CD4-positive, alpha-beta T cell (primary cell): ENCODE measurements at places on chromosomes 5 and 9.

GRCh38 chr9:38423973-38424843 lies at the start of gene IGFBPL1:
Gene IGFBPL1, minus strand, starts transcription at chr9:38424454. Its CDS starts 30 bp downstream, at chr9:38424424.
- H3K27me3 ChIP-seq: peaks cover 24% of the 10 kb centered on the region
- no peak within 1 kb of the TSS for H3K4me3 ChIP-seq
- peaks cover 3% of the 10 kb centered on the region for H3K4me1 ChIP-seq
- no peak for DNase-seq
- H3K36me3 ChIP-seq: no peaks in the 10 kb centered on the region
- no peak within 1 kb of the TSS for H3K27ac ChIP-seq

GRCh38 chr5:372556-372995 lies 51.1 kb downstream of the AHRR start:
- DNase-seq: no peak
- peaks cover 28% of the 10 kb centered on the region for H3K4me1 ChIP-seq
- H3K27ac ChIP-seq: no peak overlapping the region
- H3K36me3 ChIP-seq: no peaks in the 10 kb centered on the region

DNA sequence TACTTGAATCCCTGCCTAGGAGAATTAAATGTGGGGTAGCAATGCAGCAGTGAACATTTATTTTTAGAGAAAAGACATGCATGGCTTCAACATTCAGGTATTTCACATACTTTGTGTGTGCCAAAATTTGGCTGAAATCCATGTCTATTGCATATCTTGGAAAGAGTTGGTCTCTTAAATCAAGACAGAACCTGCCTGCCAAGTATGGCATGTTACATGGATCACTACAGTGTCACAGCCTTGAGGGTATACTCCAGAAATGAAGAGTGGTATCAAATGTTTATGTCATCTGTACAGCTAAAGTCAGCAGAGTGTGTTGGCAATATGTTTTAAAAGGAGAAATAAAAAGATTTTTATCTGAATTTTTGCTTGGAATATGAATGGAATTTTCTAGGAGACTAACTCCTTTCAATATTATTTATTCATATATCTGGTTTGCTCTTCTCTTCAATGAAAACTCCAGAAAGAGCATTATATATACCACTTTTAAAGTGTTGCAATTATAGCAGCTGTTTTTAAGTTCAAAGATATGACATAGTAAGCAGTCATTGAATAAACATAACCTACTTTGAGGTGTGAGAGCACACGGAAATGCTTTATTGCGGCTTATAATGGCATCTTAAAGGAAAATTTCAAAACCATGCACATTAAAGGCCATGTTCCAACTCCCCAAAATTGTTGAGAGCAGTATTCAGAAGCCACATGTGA lies 95.4 kb upstream of the MINAR2 start:
- H3K27ac ChIP-seq: no peak overlapping the region
- no peaks in the 10 kb centered on the region for H3K4me1 ChIP-seq
- no peak for DNase-seq
- H3K27me3 ChIP-seq: no peaks in the 10 kb centered on the region

DNA sequence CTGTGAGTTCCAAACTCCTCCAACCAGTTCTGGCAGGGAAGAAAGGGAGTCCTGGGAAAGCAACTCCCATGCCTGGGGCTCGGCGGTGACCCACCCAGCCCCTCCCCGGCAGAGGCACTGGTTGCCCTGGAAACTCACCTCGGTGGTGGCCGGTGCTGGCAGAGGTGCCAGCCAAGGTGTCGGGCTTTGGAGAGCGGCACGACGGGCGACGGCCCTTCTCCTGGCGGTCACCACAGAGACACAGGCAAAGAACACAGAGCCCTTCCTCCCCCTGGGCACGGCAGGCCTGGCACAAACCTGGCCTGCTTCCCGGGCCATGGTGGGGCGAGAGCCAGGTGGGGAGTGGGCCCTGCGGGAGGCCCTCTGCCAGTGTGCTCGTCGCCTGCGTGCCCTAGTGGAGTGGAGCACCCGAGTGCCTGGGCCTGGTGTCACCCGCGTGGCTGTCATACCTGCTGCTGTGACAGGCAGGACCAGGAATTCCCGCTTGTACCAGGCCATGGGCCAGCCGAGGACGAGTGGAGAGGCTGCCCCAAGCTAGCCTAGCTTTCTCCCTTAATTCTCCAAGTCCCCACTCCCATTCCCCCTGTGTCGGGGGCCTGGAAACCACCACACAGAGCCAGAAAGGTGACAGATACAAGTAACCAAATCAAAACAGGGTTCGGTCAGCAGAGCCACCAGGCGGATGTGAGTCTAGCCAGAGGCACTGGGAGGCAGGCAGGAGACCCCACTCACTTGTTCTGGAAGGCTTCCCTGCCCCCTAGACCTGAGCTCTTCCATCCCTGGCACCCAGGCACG lies 8.2 kb upstream of the RALGDS start:
- peaks cover 100% of the 10 kb centered on the region for H3K4me1 ChIP-seq
- no peak for DNase-seq
- peaks cover 16% of the 10 kb centered on the region for H3K36me3 ChIP-seq
- peak overlapping the region; percentile 67 for H3K4me3 ChIP-seq

- no peaks in the 10 kb centered on the region for H3K36me3 ChIP-seq
- H3K4me1 ChIP-seq: no peaks in the 10 kb centered on the region
- H3K27ac ChIP-seq: no peak overlapping the region
- DNase-seq: no peak
- no peaks in the 10 kb centered on the region for H3K27me3 ChIP-seq
- H3K4me3 ChIP-seq: no peak overlapping the region
Observed at GRCh38 chr5:92808474-92808873, 772.5 kb downstream of the NR2F1-AS1 start.

DNA sequence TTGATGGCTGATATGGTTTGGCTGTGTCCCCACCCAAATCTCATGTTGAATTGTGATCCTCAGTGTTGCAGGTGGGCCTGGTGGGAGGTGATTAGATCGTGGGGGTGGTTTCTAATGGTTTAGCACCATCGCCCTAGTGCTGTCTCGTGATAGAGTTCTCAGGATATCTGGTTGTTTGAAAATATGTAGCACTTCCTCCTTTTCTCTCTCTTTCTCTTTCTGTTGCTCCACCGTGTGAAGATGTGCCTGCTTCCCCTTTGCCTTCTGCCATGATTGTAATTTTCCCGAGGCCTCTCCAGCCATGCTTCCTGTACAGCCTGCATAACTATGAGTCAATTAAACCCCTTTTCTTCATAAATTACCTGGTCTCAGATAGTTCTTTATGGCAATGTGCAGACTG lies 111.6 kb downstream of the SREK1 start:
- H3K4me1 ChIP-seq: no peaks in the 10 kb centered on the region
- no peaks in the 10 kb centered on the region for H3K36me3 ChIP-seq
- no peak for DNase-seq
- no peaks in the 10 kb centered on the region for H3K27me3 ChIP-seq
- H3K4me3 ChIP-seq: no peak overlapping the region
